ENCODE measurements at places on chromosomes 6 and 20. TPM values are rescaled to one million over a fixed set of nuclear protein-coding genes. Genes with fewer than 3 reads are reported as not detected.

DNA sequence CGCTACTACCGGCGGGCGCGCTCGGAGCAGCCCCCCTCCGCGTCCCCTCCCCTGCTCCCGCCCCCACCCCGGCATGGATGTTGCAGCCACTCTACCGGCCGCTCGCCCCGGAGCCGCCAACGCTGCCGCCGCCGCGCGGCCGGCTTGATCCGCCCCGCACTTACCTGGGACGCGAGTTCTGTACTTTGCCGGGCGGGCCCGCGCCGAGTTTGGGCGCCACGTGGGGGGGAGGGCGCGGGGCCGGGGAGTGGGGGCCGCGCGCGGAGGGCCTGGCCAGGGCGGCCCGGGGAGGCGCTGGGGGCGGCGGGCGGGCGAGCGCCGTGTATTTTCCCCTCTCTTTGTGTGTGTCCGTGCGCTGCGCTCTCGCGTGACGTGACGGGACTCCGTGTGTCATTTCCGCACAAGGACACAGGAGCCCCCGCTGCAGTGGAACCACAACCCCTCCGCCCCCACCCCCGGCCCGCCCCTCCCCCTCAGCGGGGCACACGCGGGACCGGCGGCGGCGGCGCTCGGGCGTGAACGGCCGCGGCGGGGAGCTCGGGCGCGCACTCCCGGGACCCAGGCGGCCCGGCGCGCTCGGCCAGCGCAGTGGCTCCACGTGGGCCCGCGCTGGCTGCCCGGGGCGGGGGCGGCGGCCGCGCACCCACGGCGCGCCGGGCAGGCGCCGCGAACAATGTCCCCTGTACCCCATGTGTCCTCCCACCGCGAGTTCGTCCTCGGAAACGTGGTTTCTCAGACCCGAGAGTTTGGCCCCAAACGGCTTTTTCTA is at the start of gene BEND3:
Gene BEND3 (minus strand): TSS at position 590 of the 769 bp plus-strand sequence. CDS start 16,230 bp downstream, outside the sequence.
- DNase-seq = no peak

DNA sequence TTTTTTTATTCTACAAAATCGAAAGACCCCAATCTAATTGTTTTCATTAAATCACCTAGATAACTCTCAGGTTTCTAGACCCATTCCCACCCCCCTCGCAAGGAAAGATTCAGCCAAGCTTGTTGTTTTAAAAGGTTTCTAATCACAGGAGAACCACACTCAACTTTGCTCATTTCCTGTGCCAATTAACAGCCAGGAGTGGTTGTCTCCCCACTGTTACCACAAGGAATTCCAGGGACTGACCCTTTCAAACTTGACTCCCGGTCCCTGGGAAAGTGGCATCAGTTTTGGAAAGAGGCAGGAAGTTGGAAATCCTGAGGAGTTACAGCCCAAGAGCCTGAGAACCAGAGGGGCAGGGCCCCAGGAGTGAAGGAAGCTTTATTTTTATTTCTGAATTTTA is 561.3 kb upstream of the JAG1 start:
- no peak for DNase-seq

Gene TP53TG5
- total RNA-seq = 0.17 TPM

Gene ZNF391
- 2.8 TPM for total RNA-seq

DNA sequence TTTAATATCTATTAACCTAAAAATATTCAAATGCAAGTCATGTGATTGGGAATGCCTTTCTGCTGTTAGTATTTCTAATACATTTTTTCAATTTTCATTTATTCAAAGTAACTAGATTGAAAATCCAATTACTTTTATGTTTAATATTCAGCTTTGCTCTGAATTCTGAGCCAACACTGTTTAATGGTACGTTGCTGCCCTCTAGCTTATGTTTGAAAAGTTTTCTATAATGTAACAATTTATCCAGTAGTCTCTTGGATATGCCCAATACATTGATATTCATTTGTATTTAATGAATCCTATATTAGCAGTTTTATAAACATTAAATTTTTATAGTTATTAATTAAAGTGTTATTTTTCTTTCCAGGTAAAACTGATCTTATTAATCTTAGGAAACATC is 47.4 kb downstream of the LGSN start:
- DNase-seq = no peak

DNA sequence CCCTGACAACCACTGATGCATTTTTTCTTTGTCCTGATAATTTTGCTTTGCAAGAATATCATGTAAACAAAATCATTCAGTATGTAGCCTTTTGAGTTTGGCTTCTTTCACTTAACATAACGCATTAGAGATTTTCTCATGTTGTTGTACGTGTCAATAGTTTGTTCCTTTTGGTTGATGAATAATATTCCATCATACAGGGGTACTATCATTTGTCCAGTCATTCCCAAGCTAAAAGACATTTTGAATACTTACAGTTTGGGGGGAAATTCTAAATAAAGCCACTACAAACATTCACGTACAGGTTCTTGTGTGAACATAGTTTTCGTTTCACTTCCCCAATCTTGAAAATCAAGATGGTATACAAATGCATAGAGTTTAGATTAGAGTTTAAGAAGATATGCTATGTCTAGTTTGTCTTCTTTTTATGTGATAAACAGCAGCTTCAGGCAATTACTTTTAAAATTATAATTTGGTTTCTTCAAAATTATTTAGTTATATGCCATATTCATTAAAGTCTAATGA is 5.2 kb downstream of the HAO1 start:
- no peak for DNase-seq

Gene FAM209B
- total RNA-seq = not detected

Gene GHRH
- total RNA-seq = not detected

DNA sequence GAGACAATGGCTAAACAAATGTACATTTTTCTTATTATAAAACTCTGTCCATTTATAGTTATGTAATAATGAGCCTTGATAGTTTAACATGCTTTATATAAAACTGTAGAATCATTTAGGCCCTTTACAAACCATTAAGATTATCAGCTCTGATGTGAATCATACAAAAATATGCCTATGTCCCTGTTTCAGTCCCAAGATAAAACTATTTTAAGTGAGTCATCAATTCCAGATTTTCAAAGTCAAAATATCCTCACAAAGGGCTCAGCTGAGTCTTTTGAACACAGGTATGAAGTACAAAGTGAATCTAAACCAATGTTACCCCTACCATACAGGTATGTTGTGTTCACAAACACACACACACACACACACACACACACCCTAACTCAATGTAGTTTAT is 88.0 kb downstream of the PTPRK start:
- no peak for DNase-seq

- DNase-seq = no peak
Measured at GRCh38 chr6:49933526-49933925, 30.4 kb downstream of the DEFB114 start.
